ENCODE measurements at places on chromosomes 3 and 15. TPM values are rescaled to one million over a fixed set of nuclear protein-coding genes. Genes with fewer than 3 reads are reported as not detected.

The CPNE9 gene
- total RNA-seq: not detected

The PEX5L gene
- total RNA-seq: 0.27 TPM

The TTC21A gene
- total RNA-seq: 2.4 TPM

The DPPA2 gene
- not detected for total RNA-seq

The GOLGA8J gene
- total RNA-seq: not detected

The ADIPOQ gene
- not detected for total RNA-seq

The ZNF774 gene
- total RNA-seq: 2.3 TPM

The CHRD gene
- 4.6 TPM for total RNA-seq

The MED12L gene
- total RNA-seq: 0.72 TPM

The KLHL40 gene
- not detected for total RNA-seq

The SENP2 gene
- 39.6 TPM for total RNA-seq

The ERICH6 gene
- total RNA-seq: 0.41 TPM

The ITIH1 gene
- not detected for total RNA-seq

The CILP gene
- total RNA-seq: 0.16 TPM

The DUOX2 gene
- not detected for total RNA-seq
